Esophagus squamous epithelium (tissue), 5 donors: ENCODE measurements at places on chromosomes 11 and 22.

DNA sequence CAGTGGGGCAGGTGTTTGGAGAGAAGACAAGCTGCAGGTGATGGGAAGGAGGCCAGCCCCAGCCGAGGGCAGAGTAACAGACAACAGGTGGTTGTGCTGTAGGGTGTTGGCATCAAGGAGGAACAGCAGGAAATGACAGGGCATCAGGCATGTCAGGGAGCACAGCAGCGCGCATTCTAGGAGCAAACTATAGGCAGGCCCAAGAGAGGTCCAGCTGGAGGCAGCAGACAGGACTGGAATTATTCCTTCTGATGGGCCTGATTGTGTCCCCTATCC, 13.6 kb downstream of the ADM start:
- DNase-seq = no peak

DNA sequence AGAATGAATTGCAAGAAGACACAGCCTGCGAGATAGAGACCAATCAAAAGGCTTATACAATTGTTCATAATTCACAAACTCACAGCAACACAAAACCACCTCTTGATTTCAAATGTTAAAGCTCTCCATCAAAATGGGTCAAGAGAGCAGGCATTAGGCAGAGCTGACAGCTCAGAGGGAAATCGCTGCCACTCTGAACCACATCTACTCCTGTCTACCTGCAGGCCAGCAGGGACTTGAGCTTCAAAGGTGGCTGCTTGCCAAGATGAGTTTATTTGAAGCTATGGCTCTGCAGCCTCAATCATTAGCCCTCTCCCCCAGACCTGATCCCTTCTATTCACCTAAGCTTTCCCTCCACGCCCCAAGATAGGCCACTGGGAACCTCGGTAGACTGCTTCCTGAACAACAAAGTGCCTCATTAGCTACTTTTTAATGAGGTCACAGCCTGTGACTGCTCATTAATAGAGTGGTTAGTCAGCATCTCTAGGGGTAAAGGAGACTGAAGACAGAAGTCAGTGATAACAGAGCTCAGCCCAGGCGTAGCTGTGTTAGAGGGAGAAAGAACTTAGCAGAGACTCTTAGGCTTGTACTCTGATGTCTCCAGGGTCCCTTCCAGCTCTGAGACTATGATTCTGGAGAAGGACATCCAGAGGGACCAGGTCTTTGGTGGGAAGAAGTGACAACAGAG, 21.2 kb upstream of the OR10A5 start:
- no peak for DNase-seq

GRCh38 chr11:109819410-109819809, 273.8 kb upstream of the ZC3H12C start:
- no peak for DNase-seq

GRCh38 chr11:66432597-66432996, 6.1 kb downstream of the MRPL11 start:
- DNase-seq = no peak

DNA sequence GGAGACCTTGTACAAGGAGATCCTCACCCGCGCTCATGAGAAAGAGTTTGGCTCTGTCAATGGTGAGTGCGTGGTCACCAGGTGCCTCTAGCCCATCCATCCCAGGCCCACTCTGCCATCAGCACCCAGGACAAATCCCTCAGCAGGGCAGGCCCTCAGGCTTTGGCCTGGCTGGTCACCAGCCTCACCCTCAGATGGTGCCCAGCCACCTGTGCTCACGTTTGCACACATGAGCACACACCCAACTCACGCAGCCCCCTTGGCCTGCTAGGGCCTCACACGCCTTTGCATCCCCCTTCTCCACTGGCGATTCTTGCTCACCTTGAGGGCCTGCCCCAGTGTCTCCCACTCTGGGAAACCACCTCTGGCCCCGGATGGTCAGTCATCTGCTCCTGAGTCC, 4.1 kb upstream of the RAB1B start:
- no peak for DNase-seq

- no peak for DNase-seq
Observed at GRCh38 chr11:64787526-64788320, 9.4 kb upstream of the SF1 start.

GRCh38 chr22:39173787-39174497, 21.5 kb upstream of the CBX7 start:
- no peak for DNase-seq

GRCh38 chr11:65415499-65416340, 6.9 kb upstream of the NEAT1 start:
- DNase-seq = no peak
